SK-N-MC (cell line): ENCODE measurements at places on chromosomes 4 and X.

- no peak for DNase-seq
Measured at GRCh38 chrX:27675493-27675892, 85.3 kb downstream of the DCAF8L2 start.

DNA sequence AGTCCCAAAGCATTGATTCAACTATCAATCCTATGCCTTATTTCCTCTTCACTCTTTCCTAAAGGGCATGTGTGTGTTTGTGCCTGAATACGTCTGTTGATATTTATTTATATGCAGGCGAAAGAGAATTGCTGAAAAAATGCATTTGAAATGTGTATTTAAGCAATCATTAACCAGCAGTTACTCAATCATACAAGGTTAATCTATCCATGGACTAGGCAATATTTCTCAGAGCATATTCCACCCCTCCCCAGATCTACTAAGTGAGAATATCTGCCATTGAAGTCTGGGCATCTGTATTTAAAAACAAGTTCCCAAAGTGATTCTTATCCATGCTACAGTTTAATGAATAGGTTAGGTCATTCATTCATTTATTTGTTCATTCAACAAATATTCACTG is 113.6 kb downstream of the RASGEF1B start:
- no peak for DNase-seq

DNA sequence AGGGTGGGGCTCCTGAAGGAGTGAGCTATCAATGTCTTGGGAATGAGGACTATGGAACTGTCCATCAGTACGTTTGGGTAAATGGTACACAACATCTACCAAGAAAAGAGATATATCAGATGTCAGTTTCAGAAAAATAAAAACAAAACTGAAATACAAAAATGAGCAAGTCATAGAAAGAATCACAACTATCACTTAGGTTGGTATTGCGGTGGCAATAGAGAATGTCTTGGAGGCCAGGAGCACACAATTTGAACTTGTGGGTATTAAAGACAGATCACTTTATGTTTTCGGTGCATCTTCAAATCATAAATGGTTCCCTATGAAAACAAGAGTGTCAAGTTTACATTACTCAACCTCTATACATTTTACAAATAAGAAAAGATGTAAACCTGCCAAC is 176.8 kb downstream of the CHM start:
- DNase-seq: no peak

DNA sequence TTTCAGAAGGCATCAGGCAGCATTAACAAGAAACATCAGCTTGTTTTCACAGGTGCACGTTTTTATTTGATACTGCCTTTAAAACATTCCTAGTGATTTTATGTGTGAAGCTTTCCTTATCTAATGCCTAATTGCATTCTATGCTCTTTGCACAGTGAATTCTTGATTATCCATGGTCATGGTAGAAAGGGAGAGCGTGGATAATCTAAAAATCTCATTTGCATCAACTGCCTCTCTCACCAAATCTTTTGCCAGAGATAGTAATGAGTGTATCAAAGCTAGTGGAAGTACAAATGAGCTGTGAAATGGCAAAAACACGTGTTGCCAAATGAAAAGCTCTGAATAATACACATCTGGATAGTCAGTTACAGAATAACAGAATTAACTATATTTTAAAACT is 170.5 kb downstream of the NAA11 start:
- peak; percentile 8 for DNase-seq

DNA sequence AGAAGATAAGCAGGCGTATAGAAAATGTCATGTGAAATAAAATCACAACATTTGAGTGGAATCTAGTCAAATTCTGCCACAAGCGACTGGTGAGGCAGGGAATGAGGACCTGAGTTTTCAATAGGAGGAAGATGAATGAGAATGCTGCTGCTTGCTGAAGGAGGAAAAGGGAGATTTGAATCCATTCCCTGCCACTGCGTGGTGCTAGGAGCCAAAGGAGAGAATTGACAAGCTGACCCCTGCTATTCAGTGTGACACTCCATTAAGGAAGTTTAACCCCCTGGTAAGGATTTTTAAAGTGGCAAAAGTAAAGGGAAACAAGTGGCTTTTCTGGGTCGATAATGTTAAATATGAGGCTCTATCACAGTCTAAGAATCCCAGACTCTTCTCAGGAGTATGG is 314.0 kb downstream of the NAF1 start:
- no peak for DNase-seq

DNA sequence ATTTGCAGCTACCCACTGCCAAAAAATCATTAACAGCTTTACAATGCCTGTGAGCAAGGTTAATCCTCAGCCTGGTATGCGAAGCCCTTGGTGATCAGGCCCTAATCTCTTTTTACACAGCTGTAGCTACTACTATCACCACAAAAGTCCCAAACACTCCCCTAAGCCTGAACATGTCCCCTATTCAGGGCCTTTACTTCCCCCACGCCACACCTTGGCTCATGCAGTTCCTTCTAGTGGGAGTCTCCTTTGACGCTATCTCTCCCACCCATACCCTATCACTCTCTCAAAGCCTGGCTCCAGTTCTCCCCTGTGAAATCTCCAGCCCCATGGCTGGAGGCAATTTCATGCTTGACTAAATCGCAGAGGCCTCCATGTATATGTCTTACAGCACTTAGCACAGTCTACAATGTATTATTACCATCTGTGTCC is 90.6 kb upstream of the CBR4 start:
- no peak for DNase-seq

DNA sequence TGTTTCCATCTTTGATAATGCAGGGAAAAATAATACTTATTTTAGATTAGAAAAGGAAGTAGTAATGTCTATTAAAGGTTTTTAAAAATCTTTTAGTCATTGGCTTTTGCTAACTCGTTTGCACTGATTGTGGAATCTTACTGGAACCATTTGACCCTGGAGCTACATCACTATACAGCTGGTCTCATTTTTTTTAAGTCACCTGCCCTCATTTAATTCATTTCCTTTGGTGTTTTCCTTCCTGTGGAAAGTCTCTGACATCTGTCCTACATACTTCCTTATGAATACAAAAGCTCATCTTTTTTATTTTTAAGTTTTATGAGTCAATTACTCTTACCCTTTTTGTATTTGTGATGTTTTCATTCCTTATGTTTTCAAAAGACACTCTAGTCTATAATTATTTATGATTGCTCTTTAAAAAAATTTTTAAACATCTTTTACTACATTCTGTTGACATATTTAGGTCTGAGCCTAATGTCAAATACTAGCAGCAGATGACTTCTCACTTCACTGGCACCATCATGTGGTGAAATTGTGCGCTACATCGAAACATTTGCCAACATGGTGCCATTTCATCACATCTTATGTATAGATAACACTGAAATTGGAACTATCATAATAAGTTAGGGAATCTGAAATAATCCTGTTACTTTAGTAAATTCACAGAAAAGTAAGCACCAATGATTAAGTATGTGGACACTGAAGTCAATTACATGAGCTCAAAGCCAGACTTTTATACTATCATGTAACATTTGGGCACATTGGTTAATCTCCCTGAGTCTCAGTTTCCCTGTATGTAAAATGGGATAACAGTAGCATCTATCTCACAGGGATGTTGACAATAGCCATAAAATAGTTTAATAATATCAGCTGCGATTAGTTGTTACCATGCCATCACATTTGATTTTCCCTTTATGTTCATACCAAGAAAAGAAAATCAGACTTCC is 9.4 kb upstream of the MMAA start:
- DNase-seq: no peak

- DNase-seq: no peak
Measured at GRCh38 chr4:83866834-83867621, 331.1 kb downstream of the GPAT3 start.

DNA sequence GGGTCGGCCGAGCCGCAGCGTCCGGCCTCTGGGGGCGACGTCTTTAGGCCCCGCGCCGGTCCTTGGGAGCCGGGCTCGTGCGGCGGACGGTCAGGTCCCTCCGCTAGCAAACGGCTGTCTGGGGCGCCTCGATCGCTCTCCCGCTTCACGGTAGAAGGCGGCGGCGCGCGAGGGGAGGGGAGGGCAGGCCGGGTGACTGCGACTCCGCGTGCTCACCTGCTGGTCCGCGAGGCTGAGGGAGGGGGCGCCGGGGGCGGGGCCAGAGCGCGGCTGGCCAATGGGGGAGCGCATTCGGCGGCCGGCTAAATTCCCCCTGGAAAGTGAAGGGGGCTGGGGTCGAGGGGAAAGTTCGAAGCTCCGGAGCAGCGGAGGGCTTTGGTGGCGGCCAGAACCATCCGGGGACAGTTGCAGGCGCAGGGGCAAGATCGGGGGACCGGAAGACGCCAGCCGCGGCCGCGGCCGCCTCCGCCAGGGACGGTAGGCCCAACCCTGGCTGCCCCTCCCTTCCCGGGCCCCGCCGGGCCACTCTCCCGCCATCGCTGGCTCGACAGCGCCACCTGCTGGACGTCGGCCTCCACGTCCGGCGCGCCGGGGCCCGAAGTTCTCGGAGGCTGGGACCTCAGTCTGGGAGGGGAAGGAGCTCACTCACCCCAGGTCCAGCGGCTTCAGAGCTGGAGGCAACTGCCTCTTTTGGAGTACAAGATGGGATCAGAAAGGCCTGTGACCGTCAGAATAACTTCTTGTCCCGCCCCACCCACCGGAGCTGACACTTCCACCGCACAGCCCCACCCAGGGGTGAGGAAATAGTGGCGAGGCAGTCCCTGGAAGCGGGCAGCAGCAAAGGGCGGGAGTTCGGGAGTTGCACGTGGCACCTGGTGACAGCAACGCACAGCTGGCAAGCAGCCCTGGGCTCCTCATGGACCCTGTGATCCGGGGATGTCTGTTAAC is 49.9 kb downstream of the ELF4 start:
- no peak for DNase-seq

- no peak for DNase-seq
Measured at GRCh38 chr4:1985780-1986577, 22.8 kb downstream of the NELFA start.

DNA sequence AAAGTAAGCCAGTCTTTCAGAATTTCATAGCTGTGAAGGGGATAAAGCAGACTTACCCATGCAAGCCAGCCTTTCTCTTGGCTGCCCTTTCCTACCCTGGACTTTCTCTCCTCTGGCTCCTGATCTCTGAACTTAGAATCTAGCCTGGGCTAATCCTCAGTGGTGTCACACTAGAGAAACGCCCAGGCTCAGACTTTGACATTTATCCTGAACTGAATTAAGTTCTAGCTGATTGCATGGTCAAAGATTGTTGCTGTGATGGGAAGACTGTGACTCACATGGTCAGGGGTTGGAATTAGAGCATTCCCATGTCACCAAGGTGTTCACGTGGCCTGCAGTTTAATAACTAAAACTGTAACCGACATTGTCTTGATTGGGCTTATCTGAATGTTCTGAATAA is 469.5 kb upstream of the FAT1 start:
- DNase-seq: no peak

GRCh38 chr4:15488658-15489470 is 19.2 kb downstream of the CC2D2A start:
- no peak for DNase-seq

- no peak for DNase-seq
Measured at GRCh38 chr4:150389896-150390530, 191.9 kb upstream of the MAB21L2 start.

GRCh38 chr4:185916683-185917082 is 104.7 kb upstream of the SORBS2 start:
- DNase-seq: no peak

GRCh38 chrX:133542476-133542875 is 127.2 kb upstream of the GPC4 start:
- no peak for DNase-seq

DNA sequence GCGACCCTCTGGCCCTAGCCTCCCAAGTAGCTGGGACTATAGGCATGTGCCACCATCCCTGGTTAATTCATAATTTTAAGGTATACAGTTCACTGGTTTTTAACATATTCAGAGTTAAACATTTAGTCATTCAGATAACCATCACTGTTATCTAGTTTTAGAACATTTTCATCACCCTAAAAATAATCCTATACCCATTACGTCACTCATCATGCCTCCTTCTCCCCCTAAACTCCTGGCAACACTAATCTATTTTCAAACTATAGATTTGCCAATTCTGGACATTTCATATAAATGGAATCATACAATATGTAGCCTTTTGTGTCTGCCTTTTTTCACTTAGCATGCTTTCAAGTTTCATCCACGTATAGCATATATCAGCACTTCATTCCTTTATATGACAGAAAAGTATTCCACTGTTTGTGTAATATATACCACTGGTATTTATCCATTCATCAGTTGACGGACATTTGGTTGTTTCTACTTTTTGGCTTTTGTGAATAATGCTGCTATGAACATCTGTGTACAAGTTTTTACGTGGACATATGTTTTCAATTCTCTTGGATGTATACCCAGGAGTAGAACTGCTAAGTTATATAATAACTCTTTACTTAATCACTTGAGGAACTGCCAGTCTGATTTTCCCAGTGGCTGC is 32.0 kb upstream of the RPS3A start:
- no peak for DNase-seq

DNA sequence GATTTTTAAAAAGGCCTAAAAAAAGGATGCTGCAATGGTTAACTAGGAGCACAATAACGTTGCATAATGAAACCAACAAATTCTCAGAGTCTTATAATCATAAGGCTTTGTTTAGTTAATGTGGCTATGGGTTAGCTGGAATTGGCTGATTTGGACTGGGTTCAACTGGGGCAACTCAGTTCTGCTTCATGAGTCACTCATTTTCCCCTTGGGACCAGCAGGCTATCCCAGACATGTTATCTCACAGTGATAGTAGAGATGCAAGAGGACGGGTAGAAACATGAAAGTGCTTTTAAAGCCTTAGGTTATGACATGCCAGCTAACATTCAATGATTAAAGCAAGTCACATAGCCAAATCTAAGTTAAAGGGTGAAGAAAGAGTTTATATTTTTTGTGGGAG is 189.2 kb upstream of the GK2 start:
- DNase-seq: no peak

- no peak for DNase-seq
Measured at GRCh38 chr4:5756271-5756670, 45.3 kb downstream of the EVC start.

- DNase-seq: no peak
Measured at GRCh38 chrX:47502316-47503125, 19.5 kb upstream of the ZNF41 start.

DNA sequence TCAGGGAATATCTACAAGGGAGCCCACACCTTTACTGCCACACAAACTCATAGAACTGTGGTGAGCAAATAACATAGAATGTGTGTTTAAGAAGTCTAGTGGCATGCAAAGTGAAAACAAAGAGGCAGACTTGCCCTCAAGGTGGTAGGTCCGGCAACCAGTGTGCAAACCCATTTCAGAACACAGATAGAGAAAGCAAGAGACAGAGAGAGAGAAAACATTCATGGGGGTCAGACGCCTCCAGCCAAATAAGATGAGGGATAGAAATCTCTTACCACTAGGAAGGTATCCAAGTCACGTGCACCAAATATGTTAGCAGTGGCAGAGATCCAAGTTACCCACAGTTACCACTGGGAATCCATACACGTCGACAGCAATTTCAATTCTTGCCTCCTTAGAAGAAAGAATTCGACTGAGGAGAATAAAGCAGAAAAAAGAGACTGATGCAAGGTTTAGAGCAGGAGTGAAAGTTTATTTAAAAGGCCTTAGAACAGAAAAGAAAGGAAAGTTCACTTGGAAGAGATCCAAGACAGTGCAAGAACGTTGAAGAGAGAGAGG is 252.8 kb downstream of the NAP1L3 start:
- no peak for DNase-seq
